ENCODE measurements at places on chromosomes 3 and 15.
A peak's percentile ranks its signal among the peaks of the same experiment; 100 is the strongest.

GRCh38 chr15:40836020-40836419 lies 7.5 kb upstream of the PPP1R14D start:
- no peak for DNase-seq

DNA sequence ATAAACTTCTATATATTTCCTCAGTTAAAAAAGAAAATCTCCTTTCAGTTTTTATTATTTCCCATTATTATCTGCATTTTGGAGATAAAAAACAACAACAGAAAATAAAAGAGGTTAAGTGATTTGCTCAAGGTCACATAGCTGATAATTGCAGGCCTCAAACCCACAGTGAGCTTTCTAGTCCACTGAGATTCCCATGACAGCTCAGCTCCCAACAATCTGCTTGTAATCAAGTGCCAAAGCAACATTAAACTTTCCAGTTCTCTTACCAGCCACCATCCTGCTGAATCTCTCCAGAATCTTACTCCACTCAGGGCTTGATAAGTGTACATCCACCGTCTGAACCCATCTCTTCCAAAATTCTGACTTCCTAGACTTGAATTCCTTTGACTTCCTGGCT lies 318.2 kb upstream of the SEMA6D start:
- DNase-seq, result no peak

GRCh38 chr3:106206146-106206545 lies 337.3 kb upstream of the CBLB start:
- peak; percentile 97 for DNase-seq

- no peak for DNase-seq
Observed at GRCh38 chr3:28934126-28934813, 346.6 kb upstream of the RBMS3 start.

GRCh38 chr15:65576664-65577063 lies 34.3 kb downstream of the INTS14 start:
- DNase-seq, result no peak

- DNase-seq, result no peak
Observed at GRCh38 chr3:46544771-46545503, 21.2 kb downstream of the LRRC2 start.
